Skin of body (tissue), 3 donors: ENCODE measurements at places on chromosomes 13 and 19. TPM values are rescaled to one million over a fixed set of nuclear protein-coding genes. Genes with fewer than 3 reads are reported as not detected.
A peak's percentile ranks its signal among the peaks of the same experiment; 100 is the strongest.

DNA sequence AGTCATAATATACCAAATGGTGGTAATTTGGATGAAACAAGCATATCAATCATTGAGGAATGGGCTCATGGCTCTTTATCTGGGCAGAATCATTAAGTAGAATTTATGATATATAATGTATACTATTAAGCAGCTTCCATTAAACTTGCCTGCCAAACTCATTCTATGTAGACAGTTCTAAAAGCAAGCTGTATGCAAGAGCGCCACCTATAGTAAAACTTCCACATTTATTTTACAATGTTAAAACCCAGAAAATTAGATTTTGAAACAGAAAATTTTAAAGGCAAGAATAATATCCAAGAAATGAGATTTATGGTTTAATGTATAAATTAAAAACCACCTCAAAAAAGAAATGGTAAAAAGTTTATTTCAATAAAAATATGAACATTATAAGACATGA lies 161.5 kb downstream of the MZT1 start:
- DNase-seq, result no peak

DNA sequence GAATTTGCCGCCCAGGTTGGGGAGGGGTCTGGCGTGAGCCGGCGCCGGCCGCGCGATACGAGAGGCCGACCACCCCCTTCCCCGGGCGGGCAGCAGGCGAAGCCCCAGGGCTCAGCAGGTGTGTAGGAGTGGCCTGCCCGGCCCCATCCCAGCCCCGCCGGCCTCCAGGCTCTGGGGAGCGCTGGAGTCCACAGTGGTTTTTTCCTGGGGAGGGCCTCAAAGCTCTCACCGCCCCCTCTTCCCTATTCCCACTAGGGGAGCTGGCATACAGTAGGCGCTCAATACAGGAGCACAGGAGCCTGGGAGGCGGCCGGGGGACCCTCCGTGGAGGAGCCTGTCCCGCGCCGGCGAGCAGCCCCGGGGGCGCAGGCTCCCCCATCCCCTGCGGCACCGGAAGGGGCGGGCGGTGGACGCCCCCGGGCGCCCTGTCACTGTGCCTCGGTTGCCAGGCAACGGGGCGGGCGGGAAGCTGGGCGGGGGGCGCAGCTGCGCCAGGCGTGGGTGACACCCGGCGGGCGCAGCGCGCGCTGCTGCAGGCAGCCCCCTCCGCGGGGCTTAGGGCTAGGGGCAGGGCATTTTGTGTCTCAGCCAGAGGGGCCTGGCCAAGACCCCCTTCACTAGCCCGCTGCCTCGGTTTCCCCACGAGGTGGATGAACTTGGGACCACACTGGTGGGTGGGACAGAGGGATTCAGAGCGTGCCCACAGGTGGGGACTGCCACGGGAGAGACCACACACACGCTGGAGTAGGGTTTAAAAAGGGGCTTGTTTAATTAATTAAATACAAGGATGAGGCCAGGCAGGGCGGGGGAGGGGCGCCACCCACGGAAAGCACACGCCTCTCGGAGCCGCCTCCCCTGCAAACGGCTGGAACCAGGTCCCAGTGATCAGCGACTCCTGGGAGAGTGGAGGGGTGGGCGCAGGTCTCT lies 3.6 kb upstream of the REXO1 start:
- peak; percentile 42 for DNase-seq

- peak; percentile 67 for DNase-seq
Measured at GRCh38 chr19:52296773-52297600, at the start of gene ZNF480. Gene ZNF480 (plus strand): TSS chr19:52297169. CDS start chr19:52300413, 3,244 bp downstream.

GRCh38 chr19:55131421-55131820 lies 14.0 kb upstream of the PPP1R12C start:
- no peak for DNase-seq

GRCh38 chr13:102702965-102703725 lies 8.3 kb upstream of the METTL21C start:
- peak; percentile 16 for DNase-seq

The C19orf67 gene
- total RNA-seq, result not detected
